ENCODE measurements at places on chromosomes 2 and 18.

DNA sequence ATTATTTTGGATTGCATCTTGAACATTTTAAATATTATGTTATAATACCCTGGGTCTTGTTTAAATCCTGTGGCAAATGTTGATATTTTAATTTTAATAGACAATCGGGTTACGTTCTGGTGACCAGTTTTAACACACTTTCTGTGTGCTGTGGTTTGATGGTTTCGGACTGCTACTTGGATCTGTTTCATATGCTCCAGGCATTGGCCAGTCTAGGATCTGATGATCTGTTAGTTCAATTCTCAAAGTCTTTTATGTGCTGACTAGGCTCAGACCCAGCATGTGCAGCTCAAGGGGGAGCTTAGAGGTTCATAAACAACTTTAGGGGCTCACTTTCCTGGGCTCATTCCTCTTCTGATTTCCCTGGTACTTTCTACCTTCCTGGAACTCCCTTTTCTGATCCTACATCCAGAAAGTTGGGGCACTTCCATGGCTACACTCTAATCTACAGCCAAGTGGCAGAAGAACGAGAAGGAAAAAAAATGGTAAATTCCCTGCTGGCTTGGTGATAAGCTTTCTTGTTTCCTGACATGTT, 5.0 kb upstream of the ZBTB14 start:
- no peak for DNase-seq

DNA sequence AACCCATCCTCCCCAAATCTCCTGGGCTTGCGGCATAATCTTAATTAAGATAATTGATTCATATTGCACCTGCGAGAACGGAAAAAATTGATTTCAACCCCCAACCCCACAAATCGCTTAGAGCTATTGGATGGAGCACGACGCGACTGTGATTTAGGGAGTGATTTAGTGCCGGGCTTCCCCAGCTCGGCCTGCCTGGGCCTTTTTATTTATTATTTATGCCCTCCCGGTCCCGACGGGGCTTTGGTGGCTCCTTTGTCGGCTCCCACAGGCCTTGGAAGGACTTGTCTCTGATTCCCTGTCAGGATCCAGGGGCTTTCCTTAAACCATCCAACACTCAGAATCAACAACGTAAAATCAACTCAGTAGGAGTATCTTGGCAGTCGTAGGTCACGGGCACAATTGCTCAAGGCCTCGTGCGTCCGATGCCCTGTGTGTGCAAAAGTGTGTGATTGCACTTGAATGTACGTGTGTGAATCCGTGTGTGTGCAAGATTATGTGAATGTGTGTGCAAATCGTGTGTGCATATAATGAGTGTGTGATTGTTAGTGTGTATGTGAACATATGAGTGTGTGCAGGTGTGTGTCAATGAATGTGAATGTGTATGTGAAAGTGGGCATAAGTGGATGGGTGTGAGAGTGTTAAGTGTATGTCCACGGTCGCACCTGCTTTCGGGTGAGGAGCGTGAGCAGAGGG, 4.3 kb upstream of the NEUROD1 start:
- no peak for DNase-seq

- DNase-seq: no peak
Observed at GRCh38 chr2:241499146-241499965, 9.0 kb downstream of the STK25 start.

DNA sequence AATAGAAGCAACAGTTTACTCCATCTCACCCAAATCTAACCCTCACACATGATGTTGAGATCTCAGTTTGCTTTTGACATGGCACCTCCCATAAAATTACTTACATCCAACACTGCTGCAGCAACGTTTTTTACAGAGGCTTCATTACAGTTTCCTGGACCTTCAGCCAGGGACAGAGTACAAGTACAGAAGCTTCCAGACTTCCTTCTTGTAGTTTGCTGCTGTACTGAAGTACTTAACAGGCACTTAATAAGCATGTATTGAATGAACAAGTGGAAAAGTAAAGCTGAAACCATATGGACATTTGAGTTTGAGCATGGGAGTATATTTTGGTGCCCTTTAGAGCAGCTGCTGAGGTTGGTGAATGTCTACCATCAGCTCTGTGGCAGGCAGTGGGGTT, 514.2 kb downstream of the PTPRM start:
- DNase-seq: no peak

DNA sequence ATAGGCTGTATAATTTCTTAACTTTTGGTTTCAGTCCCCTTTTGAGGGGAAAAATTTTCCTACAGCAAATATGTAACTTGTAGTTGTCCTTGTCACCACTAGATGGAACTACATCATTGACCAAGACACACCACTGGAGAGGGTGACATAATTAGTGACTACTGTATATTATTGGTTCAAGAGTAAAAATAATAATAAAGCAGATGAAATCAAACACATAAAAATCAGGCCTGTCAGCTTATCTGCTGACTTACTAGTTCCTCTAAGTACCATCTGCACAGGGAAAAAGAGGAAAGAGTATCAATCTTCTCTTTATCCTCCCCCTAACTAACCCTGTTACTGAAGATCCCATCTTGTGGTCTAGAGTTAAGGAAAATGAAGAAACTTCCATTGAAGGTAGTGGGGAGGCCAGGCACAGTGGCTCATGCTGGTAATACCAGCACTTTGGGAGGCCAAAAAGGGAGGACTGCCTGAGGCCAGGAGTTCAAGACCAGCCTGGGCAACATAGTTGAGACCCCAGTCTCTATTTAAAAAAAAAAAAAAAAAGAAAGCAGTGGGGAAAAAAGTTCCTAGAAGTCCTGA, 29.6 kb upstream of the ENOSF1 start:
- DNase-seq: no peak

GRCh38 chr2:225137971-225138370, 95.7 kb upstream of the DOCK10 start:
- no peak for DNase-seq

- DNase-seq: no peak
Observed at GRCh38 chr2:193627187-193627926, 1432.6 kb upstream of the TMEFF2 start.

DNA sequence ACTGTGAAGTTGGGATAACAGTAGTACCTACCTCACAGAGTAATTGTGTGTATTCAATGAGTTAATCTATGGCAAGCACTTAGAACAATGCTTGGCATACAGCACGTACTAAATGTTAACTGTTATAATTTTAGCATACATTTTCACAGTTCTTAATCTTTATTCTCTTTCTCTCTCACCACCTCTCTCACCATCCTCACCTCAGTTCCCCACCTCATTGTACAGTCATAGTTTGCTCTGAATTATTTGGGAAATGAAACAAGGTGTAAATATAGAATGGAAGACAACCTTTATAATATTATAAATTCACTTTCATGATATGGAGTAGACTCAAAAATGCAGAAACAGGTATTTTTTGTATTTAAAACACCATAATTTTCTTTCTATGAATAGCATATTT, 40.0 kb upstream of the DNAH7 start:
- no peak for DNase-seq

DNA sequence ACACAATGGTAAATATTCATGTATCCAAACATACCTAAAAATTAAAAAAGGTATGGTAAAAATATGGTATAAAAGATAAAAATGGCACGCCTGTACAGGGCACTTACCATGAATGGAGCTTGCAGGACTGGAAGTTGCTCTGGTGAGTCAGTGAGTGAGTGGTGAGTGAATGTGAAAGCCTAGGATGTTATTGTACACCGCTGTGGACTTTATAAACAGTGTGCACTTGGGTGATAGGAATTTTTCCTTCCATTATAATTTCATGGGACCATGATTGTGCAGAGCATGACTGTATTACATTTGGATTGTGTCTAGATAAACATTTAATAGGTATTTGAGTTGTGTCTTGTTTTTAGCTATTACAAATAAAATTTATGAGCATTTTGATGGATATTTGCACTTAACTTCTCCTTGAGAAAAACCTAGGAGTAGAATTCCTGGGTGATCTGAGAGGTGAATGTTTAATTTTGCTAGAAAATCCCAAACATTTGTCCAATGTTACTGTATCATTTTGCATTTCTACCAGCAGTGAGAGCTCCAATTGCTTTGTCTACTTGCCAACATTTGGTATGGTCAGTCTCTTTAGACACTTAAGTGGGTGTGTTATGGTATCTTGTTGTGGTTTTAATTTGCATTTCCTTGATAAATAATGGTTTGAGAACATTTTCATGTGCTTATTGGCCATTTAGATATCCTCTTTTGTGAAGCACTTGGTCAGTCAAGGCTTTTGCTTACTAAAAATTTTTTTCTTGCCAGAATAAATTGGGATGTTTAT, 81.7 kb downstream of the BCL2L11 start:
- no peak for DNase-seq

- DNase-seq: no peak
Observed at GRCh38 chr2:189104934-189105333, 74.6 kb downstream of the COL5A2 start.
